Activated CD8-positive, alpha-beta memory T cell treated with anti-CD3 and anti-CD28 coated beads for 48 hours (primary cell): ENCODE measurements at places on chromosomes 12 and 14.

DNA sequence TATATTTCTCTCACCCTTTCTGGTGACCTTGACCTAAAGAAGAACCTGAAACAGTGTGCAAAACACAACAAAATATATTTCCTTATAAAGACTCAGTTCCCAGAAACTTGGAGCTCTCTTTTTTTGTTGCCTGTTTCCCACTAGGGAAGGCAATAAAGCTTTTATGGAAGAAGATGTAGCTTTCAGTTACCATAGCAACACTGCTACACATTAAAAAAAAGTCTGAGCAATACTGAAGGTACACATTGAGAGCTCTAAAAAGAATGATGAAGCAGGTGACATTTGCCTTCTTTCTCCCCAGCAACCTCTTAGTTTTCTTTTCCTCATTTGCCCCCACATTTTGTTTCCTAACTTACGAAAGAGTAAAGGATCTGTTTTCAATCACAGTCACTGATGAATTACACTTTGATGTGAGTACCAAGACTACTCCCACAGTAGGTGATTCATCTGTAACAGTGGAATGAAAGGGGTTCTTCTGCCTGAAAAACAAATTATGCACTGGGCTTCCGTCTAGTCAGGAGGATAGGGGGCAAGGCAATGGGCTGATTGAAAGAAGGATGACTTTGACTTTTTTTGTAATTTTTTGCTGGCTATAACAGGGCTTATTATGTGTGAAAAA is 1.1 kb upstream of the CATSPERB start:
- DNase-seq, result no peak

- DNase-seq, result no peak
Measured at GRCh38 chr12:58416236-58416635, 474.9 kb downstream of the ATP23 start.

GRCh38 chr14:20197459-20197858 is 6.8 kb downstream of the OR11G2 start:
- DNase-seq, result no peak

GRCh38 chr12:67067453-67068203 is 201.5 kb upstream of the CAND1 start:
- no peak for DNase-seq

DNA sequence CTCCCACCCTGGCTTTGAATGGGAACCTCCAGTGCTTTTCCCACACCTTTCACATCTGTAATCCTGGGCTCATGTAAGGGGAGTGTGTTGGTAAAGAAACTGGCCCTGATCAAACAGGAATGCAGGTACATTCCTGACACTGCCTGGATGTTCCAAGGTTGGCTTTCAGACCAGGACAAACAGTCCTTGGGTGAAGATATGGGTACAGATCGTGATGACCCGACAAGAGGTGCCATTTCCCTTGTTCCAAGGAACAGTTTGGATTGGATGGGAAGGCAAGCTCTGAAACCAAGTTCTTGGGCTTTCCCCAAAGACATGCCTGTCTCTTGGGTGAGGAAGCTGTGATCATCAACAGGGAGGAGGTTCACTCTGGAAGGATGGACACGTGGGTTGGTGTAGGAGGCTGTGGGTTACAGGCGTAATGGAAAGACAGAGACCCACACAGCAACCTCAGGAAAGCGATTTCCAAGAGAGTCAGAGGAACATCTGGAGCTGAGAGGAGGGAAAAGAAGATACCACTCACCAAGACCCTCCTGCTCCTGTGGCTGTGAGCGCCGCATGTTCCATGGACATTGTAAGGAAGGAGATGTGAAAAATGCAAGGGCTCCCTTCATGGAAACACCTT is 26.4 kb downstream of the VDR start:
- DNase-seq, result no peak

DNA sequence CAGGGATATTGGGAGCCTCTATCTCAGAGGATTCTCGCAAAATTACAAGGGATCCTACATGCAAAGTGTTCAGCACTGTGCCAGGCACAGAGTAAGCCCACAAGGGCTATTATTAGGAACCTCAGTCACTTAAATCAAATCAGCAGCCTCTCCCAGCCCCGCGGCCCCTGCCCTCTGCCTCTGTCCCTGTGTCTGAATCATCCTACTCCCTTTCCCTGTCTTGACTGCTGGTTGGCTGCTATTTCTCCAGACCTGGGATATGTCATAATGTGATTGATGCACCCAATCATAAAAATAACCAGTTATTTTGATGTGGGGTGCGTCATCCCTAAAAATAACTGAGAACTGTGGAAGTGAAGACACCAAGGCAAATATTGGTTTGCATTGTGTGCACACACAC is 176.3 kb downstream of the KSR2 start:
- no peak for DNase-seq

DNA sequence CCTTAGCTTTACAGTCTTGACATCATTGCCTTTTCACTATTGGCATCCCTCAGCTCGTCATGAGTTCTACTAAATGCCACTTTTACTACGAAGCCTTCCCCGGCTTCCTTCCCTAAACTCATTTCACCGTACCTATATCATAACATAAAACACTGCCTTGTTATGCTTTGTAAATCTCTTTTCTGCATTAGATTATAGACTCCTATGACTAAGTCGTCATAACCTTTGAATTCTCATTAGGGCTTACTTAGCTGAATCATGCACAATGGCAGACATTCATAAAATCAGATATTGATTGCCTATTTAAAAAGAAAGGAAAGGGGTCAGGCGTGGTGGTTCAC is 21.0 kb downstream of the BTG1 start:
- DNase-seq, result no peak

- DNase-seq, result no peak
Measured at GRCh38 chr12:27705263-27705662, 5.4 kb upstream of the MRPS35 start.

- no peak for DNase-seq
Measured at GRCh38 chr14:61649283-61649682, 46.0 kb upstream of the HIF1A start.

- DNase-seq, result no peak
Measured at GRCh38 chr14:76169776-76170175, 18.1 kb downstream of the GPATCH2L start.

DNA sequence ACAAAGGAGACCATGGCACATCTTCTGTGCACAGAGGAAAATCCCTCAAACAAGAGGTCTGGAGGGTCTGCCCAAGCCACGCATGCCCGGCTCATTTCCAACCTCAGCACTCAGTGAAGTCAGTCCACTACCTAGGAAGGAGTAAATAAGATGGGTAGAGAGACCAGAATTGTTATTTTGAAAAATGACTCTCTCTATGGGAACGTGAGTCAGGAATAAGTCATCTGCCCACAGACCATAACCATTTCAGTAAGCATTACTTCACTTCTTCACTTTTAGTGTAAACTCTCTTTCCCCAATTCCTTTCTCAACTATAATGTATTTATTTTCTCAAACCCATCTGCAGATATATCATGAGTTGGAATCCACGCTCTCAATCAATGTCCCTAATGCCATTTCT is 1039.9 kb upstream of the USP15 start:
- DNase-seq, result no peak

DNA sequence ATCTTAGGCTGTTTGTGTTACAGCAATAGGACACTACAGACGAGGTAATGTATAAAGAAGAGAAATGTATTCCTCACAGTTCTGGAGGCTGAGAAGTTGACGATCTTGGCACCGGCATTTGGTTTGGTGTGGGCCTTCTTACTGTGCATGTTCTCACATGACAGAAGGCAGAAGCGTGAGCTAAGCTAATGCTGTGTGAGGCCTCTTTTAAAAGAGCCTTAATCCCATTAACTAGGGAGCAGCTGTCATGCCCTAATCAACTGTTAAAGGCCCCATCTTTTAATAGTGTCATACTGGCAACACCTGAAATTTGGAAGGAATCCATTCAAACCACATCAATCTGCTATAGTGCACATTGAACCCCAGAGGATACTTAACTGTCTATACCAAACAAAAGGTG is 992.9 kb downstream of the GALC start:
- DNase-seq, result no peak

GRCh38 chr12:43285159-43285598 is 266.8 kb downstream of the ADAMTS20 start:
- DNase-seq, result no peak

DNA sequence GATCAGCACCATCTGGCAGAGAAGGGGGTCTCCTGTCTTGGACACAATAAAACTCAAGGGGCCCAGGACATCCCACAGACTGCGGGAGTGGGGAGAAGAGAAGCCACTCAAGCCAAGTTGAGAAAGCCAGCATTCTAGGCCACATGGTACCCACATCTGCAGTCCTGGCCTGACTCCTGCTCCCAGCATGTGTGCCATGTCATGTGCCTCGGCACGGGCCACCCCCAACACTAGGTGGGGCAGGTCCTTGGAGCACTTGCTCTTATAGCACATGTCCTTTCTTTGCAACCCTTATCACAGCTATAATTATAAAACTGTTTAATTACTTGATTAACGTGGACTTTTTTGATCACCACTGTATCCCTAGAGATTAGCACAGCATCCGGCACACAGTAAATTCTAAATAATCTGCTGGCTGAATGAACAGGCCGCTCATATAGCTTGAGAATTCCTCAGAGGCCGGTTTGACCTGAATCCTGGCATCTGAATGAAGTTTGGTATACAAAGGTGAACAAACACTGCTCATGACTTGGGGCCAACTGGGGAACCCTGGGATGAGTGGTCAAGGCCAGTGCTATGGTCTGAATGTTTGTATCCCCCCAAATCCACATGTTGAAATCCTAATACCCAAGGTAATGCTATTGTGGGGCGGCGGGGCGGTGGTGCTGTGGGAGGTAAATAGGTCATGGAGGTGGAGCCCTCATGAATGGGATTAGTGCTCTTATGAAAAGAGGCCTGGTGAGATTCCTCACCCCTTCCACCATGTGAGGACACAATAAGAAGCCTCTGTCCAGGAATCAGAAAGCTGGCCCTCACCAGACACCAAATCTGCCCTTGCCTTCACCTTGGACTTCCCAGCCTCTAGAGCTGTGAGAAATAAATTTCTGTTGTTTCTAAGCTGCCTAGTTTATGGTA is 6.6 kb downstream of the NCKAP5L start:
- no peak for DNase-seq

GRCh38 chr12:608413-608812 is 54.8 kb downstream of the NINJ2 start:
- DNase-seq, result no peak
